ENCODE measurements at places on chromosomes 4 and X.

- DNase-seq, result no peak
Measured at GRCh38 chr4:186765138-186765537, 41.5 kb upstream of the FAT1 start.

- no peak for DNase-seq
Measured at GRCh38 chrX:96835660-96836289, 47.9 kb upstream of the RPA4 start.

- DNase-seq, result no peak
Measured at GRCh38 chrX:8455557-8455956, 9.1 kb upstream of the VCX3B start.

DNA sequence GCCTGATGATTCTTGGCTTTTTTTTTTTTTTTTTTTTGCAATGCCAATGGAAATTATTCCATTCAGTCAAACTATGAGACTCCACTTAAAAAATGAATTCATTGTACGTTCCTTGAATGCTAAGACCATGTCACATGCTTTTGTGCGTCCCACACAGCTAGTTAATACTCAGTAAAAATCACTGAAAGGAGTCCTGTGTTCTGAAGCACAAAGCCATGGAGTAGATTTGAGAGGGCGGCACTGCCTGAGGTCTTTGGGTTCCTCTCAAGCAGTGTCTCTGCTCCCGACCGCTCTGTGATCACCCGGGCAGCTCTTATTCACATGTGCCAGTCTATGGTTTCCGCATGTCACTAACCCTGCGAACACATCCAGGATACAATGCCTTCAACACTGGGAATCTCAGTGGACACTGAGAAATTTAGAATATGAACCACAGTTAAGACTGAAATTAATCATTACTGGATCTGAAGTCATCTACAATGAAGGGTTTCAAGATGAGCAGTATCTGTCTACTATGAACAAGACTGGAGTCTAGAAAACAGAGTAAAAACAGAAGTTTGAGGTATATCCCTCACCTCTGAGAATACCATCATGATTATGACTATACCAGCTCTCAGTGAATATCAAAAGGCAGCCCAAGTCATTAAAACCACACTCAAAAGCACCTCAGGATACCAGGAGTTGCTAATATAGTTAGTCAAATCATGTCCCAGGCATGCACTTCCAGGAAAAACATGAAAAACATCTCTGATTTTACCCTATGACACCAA lies 193.0 kb downstream of the MGST2 start:
- no peak for DNase-seq

DNA sequence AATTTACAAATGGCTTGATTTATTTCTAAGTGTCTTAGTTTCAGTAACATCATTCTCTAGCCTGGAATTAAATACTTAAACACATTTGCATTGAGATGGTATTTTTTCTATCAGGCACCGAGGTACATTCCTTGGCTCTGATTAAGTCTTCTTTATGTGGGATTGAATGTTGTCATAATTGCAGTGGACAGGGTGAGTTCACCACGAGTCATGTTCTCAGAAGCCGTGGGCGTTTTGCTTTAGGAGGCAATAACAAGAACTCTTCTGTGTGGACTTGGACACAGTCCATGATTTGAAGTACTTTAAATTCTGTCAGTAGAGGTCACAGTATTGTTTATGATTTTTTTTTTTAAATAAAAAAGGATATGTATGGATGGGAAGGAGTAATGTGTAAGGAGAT lies 57.1 kb upstream of the EFHC2 start:
- DNase-seq, result no peak

GRCh38 chr4:15878011-15878410 lies 60.5 kb downstream of the FGFBP1 start:
- DNase-seq, result no peak

GRCh38 chr4:1299301-1299860 lies 9.7 kb downstream of the MAEA start:
- DNase-seq, result no peak

DNA sequence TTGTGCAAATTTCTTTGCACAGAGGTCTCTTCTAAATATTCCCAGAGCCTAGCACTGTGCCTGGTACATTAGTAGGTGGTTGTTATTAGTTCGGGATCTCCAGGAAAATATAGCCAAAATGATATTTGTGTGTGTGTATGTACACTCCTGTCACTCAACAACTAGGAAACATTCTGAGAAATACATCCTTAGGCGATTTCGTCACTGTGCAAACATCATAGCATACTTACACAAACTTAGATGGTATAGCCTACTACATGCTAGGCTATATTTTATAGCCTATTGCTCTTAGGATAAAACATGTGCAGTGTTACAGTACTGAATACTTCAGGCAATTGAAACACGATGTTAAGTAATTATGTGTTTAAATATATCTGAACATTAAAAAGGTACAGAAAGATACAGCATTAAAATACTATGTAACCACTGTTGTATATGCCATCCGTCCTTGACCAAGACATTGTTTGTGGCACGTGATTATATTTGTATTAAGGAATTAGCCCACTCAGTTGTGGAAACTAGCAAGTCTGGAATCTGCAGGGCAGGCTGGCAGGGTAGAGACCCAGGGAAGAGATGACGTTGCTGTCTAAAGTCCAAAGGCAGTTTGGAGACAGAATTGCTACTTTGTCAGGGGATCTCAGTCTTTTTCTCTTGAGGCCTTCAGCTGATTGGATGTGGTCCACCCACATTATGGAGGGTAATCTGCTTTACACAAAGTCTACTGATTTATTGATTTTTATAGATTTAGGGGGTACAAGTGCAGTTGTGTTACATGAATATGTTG lies 106.9 kb downstream of the COL4A6 start:
- no peak for DNase-seq

- no peak for DNase-seq
Measured at GRCh38 chr4:162782778-162783525, 383.7 kb downstream of the NAF1 start.

GRCh38 chr4:97662133-97662532 lies 481.1 kb downstream of the STPG2 start:
- no peak for DNase-seq

GRCh38 chr4:150826306-150826705 lies 188.8 kb downstream of the LRBA start:
- no peak for DNase-seq

- DNase-seq, result no peak
Measured at GRCh38 chr4:85867271-85867670, 392.3 kb downstream of the ARHGAP24 start.

DNA sequence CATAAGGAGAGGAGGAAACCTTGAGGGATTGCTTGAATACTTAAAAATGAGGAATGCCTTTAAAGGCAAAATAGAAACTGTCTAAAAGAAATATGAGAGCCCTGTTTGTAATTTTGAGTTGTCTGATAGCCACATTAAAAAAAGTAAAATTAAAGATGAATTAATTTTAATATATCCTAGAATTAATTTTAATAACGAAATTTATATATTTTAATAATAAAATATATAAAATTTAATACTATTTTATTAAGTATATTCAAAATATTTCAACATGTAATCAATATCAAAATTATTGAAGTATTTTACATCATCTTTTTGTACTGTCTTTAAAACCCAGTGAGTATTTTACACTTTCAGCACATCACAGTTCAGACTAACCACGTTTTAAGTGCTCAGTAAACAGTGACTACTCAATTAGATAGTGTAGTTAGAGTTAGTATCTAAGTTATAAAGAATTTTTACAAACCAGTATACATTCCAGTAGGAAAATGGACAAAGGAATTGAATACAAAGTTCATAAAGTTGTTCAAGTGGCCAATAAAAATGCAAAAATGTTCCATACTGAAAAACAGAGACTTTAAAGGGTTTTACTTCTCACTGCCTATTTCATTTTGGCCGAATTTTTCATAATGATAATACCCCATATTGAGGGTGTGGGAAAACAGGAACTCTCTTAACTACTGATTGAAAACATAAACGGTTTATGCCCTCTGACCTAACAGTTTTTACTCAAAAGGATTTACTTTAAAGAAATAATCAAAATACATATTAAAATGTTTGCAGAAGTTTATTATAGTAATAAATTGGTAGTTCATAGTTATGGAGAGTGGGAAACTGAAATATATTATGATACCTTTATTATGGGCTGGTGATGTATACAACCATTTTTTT lies 2.9 kb downstream of the SLC30A9 start:
- no peak for DNase-seq

- no peak for DNase-seq
Measured at GRCh38 chr4:188783175-188783574, 643.9 kb downstream of the TRIML1 start.

DNA sequence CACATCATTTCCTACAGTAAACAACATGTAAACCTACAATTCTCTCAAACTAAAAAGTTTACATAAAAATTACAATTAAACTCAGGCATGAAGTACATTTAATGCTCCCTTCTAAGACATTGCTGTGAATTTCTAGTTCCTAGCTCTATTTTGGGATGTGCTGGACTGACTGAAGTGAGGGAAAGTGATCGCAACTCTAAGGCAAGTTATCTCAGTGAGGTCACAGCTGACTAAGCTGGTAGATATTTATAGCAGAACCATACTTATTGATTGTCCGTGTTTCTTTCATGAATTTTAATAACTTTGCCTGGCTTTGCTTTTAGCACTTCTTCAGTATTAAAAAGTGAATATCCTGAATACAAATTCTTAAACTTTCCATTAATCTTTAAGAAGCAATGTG lies 570.4 kb upstream of the GALNTL6 start:
- DNase-seq, result no peak

DNA sequence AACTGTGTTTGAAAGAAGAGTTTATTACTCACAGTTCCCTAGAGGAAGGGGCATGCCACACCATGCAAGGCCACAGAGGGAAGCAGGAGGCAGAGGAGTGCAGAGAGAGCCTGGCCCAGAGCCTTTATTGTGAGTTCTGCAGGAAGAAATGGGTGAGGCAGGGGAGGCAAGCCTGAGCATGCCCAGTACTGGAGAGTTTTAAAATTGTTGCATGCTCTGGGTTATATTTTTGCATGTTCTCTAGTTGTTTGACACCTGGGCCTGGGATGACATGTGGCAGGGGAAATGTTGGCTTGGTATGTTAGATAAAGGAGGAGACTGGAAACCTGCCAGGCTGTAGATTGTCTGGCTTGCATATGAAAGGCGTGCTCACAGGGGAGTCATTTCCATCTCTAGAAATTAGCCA lies 19.7 kb upstream of the CRMP1 start:
- DNase-seq, result no peak

GRCh38 chrX:28585767-28586166 lies 1.5 kb upstream of the IL1RAPL1 start:
- no peak for DNase-seq

- DNase-seq, result no peak
Measured at GRCh38 chr4:99504804-99505502, 5.9 kb upstream of the C4orf17 start.

DNA sequence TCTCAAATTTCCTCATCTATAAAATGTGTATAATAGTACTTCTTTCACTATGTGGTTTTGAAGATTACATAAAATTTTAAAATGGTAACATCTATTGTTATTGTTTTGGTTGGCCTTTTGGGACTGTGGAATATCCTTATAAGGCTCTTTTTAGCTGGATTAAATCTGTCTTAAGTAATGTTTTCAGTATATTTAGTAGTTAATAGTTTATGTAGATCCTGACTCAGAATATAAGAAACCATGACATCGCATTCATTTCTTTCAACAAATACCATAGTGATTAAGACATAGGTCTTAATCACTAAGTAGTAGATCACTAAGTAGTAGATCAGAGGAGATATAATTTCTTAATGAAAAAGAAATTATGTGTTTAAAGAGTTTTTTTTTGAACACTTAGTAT lies 48.5 kb downstream of the MRPL1 start:
- no peak for DNase-seq

GRCh38 chr4:73721909-73722308 lies 18.5 kb upstream of the CXCL8 start:
- no peak for DNase-seq

- DNase-seq, result no peak
Measured at GRCh38 chr4:1233641-1234308, 15.2 kb downstream of the CTBP1 start.

DNA sequence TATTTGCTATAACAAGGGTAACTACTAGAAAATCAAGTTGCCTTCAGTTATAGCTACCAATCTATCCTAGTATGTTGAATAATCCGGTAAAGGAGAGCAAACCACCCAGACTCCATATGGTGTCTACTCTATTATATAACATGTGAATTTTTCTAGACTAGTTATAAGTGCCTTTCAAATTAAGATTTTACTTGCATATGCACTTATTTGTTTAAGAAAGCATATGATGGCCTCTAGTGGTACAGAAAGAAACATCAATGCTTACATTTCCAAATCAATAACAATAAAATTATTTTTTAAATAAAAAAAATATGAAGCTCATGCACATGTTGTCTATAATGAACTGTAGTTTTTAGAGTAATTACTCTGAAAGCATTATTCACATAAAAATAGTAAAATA lies 1516.4 kb upstream of the PABPC4L start:
- DNase-seq, result no peak

DNA sequence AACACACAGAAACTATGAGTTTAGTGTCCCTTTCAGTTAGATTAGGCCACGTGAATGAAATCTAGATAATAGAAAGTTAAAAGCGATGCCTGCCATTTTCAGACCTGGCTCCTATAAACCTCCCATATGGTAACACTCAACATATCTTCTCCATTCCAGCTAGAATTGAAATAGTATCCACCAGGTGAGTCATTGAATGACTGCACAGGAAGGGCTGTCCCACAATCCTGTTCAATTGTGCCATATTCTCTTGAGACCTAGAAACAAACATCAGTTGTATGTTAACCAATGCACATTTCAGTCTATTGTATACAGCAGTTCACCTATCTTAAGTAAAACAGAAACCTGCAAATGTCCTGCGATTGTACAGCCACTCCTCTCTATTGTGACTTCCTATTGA lies 659.3 kb upstream of the SLIT2 start:
- DNase-seq, result no peak

DNA sequence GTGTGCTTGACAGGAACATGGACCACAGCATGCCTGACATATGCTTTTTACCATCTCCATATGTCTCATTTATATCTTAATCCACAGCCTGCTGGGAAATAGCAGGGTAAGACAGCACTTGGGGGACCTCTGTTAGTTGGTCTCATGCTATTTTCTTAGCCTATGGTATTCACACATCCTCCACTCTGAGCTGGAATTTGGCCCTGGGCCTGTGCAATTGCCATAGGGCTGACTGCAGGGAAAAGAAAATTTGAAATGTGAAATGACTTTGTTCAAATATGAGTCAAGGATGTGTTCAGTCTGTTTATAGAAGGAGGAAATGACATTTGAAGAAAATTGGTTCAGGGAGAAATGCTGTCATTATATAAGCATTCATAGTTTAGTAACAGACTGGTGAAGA lies 9.6 kb upstream of the MAP7D3 start:
- DNase-seq, result no peak

DNA sequence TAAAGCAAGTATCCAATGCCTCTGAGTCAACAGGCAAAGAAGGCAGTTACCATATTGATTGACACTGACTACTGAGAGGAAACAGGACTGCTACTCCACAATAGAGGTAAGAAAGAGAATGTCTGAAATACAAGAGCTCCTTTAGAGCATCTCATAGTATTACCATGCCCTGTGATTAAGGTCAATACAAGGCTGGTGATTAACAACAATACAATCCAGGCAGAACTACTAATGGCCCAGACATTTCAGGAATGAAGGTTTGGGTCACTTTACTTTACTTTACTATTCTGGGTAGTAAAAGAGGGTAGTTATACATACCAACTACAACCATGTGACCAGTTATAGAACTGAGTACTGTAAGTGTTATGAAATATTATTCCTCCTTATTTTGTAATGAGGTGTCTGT lies 44.5 kb downstream of the BRWD3 start:
- no peak for DNase-seq

Data from stimulated activated CD8-positive, alpha-beta memory T cell treated with anti-CD3 and anti-CD28 coated beads, Interleukin-4, amount 100 ng/mL, for 1 hour (primary cell).